ENCODE measurements at places on chromosomes 4 and X.

DNA sequence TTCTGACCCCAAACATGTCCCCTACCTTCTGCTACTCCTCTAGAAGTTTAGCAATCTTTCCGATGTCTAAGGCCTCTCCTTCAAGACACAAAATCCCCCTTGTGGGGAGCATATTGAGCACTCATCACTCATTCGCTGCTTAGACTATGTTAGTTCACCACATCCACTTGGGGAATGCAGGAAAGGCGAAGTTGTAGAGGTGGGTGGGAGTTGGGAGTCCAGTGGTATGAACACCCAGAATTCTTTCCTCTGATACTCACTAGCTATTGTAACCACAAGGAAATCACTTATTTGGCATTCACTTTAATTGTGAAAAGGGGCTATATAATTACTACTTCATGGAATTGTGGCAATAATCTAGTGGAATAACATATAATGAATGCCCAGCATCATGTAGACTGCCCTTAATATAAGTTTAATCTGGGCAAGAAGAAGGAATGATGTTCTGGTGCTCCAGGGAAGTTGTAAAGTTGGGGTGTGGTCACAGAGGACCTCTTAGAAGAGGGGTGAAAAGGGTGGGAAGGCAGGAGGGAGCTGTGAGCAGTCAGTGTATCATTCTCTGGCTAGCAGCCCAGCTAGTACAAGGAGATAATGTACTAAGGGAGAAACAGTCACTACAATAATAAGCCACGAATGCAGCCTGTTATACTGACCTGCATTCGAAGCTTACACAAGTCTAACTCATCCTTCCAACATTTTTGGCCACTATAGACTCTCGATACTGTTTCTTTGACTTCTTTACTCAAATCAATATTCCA is 468.2 kb upstream of the DIPK2B start:
- DNase-seq, result no peak

- no peak for DNase-seq
Observed at GRCh38 chrX:17167915-17168314, 207.1 kb upstream of the NHS start.

- DNase-seq, result no peak
Observed at GRCh38 chr4:8507196-8507570, 66.6 kb downstream of the TRMT44 start.

DNA sequence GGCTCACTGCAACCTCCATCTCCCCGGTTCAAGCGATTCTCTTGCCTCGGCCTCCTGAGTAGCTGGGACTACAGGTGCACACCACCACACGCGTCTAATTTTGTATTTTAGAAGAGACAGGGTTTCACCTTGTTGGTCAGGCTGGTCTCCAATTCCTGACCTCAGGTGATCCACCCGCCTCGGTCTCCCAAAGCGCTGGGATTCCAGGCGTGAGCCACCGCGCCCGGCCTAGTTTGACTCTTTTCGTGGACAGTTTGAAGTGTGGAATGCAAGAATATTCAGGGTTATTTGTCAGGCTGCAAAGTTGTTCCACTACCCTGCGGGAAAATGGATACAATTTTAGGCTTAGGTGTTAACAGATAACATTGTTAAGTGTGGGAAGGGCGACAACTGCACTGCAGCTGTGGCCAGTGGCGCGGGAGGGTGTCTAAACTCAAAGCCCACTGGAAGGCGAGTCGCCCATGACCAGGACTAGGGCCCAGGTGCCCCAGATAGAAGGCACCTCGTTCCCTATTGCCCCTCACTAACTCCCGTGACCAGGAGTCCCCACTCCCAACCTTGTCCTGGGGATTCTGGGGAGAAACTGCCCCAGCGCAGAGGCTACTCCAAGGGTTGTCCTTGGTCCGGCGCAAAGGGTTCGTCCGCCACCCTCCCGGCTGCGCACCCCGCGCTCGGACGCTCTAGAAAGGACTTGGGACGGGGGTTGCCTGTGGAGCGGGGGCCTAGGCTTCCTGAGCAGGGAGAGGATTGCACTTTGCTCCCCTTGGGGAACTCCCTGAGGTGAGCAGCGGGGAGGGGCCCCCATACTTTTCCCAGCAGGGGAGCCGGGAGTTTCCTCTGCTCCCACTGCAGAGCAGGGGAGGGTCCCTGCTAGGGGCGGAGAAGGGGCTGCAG is 1.1 kb upstream of the CD99 start:
- no peak for DNase-seq

GRCh38 chr4:73251384-73251783 is 7.2 kb downstream of the ANKRD17 start:
- no peak for DNase-seq

GRCh38 chrX:68929332-68930150 is 100.7 kb downstream of the EFNB1 start:
- no peak for DNase-seq

DNA sequence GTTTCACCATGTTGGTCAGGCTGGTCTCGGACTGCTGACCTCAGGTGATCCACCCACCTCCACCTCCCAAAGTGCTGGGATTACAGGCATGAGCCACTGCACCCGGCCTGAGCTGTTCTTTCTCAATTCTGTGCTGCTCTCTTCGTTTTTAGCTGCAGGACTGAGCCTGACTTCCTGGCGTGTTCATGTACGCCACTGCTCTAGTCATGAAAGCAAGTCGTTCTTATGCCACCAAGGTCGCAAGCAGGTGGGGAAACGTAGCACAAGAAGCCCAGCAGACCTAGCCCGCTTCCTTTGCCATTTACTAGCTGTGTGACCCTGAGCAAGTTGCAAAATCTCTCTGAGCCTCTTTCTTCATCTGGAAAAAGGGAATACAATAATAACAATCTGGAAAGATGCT is 43.4 kb downstream of the MED28 start:
- no peak for DNase-seq

- no peak for DNase-seq
Observed at GRCh38 chr4:141011901-141012315, 121.4 kb downstream of the RNF150 start.

DNA sequence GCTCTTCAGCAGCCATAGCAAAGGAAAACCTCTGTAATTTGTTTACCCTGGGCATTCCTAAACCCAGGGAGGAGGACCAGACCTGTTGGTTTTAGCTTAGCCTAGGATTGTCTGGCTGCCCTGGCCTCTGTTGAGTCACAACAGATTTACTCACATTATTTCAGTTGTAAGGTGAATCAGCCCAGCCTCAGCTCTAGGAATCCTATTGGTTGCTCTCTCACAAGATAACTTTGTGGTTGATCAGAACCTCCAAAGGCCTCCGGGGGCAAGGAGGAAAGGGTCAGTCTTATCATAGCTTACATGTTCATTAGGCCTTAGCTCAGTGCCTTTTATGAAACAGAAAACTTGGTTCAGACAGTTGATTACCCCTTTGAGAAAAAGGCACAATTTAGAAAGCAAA is 41.0 kb downstream of the PDK3 start:
- DNase-seq, result no peak

DNA sequence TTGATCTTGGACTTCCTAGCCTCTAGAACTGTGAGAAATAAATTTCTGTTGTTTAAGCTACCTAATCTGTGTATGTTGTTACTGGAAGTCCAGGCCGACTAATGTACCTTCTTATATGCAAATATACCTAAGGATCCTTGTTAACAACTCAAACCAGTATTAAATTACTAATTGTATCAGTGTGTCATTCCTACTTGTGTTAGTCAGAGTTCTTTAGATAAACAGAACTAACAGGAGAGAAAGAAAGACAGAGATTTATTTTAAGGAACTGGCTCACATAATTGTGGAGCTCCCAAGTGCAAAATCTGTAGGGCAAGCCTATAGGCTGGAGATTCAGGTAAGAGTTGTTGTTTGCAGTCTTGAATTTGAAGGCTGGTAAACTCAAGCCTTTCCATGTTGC is 120.0 kb downstream of the ADGRL3 start:
- no peak for DNase-seq

GRCh38 chr4:84167564-84167963 is 331.5 kb downstream of the NKX6-1 start:
- DNase-seq, result no peak

- no peak for DNase-seq
Observed at GRCh38 chr4:47852136-47852535, 14.3 kb upstream of the CORIN start.

DNA sequence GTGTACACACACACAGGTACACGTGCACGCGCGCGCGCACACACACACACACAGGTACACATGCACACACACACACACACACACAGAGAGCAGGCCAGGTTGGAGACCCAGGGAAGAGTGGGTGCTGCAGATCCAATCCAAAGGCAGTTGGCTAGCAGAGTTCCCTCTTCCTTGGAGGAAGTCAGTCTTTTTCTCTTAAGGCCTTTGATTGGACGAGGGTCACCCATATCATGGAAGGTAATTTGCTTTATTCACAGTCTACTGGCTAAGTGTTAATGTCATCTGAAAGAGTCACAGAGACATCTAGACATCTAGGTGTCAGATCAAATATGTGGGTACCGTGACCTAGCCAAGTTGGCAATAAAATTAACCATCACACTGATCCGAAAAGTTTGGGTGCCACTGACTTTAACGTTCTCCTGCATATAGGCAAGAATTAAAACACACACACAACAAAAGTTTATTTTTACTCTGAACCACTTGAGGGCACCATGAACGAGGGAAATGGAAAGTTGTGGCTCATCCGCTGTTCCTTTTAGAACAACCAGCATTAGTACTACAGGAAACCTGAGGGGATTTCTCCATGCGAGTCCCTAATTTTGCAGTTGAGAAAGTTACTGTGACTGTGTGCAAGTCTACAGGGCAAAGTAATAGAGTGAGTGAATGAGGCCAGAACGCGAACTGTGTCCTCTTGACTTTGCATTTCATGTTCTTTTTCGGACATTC is 66.0 kb upstream of the STOX2 start:
- DNase-seq, result no peak

GRCh38 chr4:183903021-183903760 is 1.9 kb upstream of the STOX2 start:
- no peak for DNase-seq

DNA sequence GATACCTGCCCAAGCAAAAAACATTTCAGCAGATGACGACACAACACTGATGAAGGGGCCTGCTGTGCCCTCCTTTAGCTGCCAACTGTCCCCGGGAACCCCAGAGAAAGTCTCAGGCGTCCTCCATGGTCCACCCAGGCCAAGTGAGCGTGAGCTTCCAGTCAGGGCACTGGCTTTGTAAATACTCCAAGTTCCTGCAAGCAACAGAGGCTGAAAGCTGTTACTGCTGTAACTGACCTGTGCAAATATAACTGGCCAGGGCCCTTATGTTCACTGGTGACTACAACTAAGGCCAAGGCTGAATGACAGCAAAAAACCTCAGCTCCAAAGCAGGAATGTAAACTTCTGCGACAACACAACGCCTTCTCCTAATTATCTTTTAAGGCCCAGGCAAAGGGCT is 8.2 kb downstream of the WDR1 start:
- DNase-seq, result no peak

GRCh38 chr4:152083338-152083737 is 322.5 kb upstream of the GATB start:
- DNase-seq, result no peak

GRCh38 chr4:3111461-3111860 is 37.0 kb downstream of the HTT start:
- no peak for DNase-seq

- DNase-seq, result no peak
Observed at GRCh38 chr4:21011106-21011505, 310.8 kb downstream of the PACRGL start.

- DNase-seq, result no peak
Observed at GRCh38 chr4:476501-476900, 22.5 kb downstream of the ZNF721 start.

GRCh38 chrX:81259714-81260395 is 58.0 kb downstream of the SH3BGRL start:
- no peak for DNase-seq

GRCh38 chr4:121734571-121734970 is 30.4 kb downstream of the SMIM43 start:
- DNase-seq, result no peak

GRCh38 chr4:126028876-126029275 is 714.1 kb downstream of the FAT4 start:
- no peak for DNase-seq

DNA sequence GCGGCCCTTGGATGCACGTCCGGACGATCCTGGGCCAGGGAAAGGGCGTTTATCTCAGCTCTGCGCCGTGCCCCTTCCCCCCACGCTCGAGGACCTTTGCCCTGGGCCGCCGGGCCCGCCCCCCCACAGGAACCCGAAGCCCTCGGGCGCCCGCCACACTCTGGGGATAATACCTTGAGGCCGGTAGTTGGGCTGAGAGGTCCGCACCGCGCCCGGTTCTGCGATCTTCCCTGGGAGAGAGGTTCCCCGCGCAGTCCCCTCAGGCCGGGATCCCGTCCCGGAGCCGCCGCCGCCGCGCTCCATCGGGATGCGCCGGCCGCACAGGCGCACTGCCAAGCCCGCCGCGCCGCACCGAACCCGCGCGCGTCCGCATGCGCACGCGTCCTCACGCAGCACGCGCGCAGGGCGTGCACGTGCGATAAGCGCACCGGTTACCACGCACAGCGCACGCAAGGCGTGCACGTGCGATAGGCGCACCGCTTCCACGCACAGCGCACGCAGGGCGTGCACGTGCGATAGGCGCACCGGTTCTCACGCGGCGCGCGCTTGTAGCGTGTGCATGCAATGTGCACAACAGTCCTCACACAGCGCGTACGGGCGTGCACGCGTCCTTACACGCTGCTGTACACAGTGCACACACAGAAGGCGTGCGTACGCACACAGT is at the start of gene MAP7D2:
Gene MAP7D2, minus strand, starts transcription at position 331 of the 664 bp plus-strand sequence. Its CDS starts 28 bp downstream, at position 303.
- DNase-seq, result no peak

DNA sequence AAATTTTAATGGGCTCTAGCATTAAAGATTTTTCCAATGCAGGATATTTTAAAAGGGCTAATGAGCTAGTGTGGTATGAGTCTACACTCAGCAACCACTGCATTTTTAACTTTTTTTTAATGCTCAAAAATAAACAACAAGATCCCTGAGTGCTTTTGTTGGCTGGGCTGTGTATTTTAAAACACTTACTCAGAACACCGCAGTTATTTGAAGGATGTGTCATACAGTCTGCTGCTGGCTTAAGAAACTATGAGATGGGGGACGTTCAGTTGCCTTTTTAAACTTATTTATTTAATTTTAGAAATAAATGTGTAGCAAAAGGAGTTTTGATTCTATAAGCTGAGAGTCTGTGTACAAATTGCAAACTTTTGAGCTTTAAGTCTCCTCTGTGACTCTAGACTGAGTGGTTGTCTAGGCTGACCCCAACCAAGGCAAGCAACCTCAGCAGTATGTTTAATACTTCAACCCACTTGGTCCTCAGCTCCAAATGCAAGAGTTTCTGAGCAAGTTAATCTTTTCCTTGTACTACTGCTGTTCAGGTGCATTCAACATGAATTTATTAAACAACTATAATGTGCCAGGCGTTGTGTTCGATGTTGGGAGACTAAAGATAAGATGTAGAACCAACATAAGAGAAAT is 278.6 kb upstream of the DIPK2B start:
- DNase-seq, result no peak

GRCh38 chr4:56535915-56536314 is 30.3 kb downstream of the ARL9 start:
- DNase-seq, result no peak

All from CD4-positive, alpha-beta T cell treated with Interferon gamma for 1 hour (primary cell).